Myocyte (in vitro differentiated cells): ENCODE measurements at places on chromosomes 4 and X. TPM values are rescaled to one million over a fixed set of nuclear protein-coding genes. Genes with fewer than 3 reads are reported as not detected.

- DNase-seq: no peak
Measured at GRCh38 chr4:125682730-125683129, 368.0 kb downstream of the FAT4 start.

Gene HTN3
- not detected in 2 replicates for total RNA-seq

Gene S100P
- not detected in 2 replicates for total RNA-seq

Gene PNMA3
- total RNA-seq: 0.19 TPM in 1 of 2 replicates, not detected in the other

DNA sequence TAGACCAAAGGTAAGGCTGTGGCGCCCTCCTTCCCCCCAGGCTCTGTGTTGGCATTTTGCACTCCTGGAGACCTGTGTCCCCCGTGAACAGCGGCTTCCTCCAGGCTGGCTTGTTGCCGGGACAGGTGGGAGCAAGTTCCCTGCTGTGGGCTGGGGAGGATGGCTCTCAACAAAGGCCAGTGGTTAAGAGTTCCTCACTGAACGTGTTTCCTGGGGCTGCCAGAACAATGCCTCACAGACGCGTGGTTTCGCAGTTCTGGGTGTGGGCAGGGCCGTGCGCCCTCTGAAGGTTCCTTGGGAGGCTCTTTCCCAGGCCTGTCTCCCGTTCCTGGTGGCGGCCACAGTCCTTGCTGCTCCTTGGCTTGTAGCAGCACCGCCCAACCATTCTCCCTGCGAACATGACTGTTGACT, 33.4 kb downstream of the NELFA start:
- DNase-seq: peak; percentile 56

DNA sequence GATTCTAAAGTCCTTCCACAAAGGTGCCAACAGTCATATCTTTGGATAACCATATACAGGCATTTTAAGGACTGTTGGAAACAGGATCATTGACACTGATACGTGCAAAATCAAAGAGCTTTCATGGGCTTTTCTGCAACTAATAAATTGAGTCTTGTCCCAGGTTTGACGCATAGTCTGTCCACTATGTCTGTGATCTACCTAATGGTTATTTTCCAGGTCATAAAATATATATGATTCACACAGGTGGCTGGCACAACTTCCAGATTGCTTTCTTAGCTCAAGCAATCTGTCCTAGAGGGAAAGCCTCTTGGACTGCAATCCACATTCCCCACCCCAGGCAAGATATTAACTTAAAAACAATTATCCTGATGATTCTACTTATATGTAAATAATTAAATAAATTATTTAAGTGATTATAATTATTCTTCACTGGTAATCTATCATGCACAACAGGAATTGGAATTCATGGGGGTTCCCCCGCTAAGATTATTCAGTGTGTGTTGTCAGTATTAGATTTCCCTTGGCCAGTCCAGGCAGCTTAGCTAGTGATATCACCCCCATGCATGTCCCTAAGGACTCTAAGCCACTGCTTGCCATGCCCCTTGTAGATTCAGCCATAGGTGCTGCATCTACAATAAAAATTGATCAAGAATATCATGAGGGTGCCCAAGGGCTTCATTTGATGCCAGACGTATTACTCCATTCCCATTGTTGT, 97.8 kb downstream of the TLL1 start:
- DNase-seq: no peak

GRCh38 chrX:13000301-13000811, 25.4 kb downstream of the TMSB4X start:
- DNase-seq: no peak

Gene PRR32
- total RNA-seq: 0.26 TPM in 1 of 2 replicates, not detected in the other

Gene VEGFD
- total RNA-seq: 0.32 TPM in 1 of 2 replicates, not detected in the other

DNA sequence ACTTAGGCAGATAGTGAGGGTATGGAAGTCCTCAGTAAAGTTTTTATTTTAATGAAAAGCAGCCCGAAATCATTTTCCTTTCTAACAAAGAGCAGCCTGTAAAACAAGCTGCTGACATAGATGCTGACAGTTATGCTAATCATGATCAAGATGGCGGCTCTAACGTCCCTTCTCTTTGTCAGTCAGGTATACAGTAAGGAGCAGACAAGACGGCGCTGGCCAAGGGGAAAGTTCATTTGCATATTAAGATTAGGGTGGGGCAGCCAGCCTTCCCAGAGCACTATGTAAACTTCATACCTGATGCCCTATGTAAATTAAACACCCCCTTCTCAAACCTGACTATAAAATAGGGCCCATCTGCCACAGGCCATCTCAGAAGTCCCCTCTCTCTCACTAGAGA, 76.9 kb downstream of the MAGEB10 start:
- DNase-seq: no peak

Gene SLC6A8
- 20.7 and 39.8 TPM in 2 replicates for total RNA-seq

- DNase-seq: peak; percentile 87
Measured at GRCh38 chr4:159487284-159487747, 384.4 kb downstream of the RAPGEF2 start.

DNA sequence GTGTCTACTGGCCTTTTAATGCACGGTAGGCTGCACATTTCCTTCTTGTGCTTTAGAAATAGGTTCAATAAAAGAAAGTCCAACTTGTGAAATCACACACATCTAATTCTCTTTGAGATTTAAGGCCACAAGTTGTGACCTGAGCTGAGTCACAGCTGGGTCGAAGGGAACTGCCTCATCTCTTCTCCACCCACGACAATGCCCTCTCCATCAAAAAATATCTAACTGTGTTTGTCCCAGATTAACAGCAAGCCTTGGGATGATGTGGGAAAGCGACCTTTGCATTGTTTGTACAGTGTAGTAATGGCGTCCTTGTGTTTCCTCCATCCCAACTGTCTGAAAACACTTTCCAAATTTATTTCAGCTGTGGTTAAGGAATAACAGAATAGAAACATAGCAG, 168.9 kb downstream of the AMELX start:
- no peak for DNase-seq

Gene DDIT4L
- total RNA-seq: 4.5 and 9.6 TPM in 2 replicates

DNA sequence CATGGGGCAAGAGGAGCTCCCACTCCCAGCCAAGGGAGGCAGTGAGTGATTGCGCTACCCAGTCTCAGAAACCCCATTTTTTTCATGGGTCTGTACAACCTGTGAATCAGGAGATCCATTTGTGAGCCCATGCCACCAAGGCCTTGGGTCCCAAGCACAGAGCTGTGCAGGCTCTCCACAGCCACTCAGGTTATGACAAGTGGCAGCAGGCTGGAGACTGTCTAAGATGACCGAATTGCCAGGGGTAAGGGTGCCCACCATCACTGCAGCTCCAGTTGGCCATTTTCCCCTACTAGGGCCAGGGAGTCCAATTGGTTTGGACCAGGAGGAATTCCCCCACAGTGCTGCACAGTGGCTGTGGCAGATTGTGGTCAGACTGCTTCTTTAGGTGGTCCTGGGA, 407.5 kb upstream of the KLHL4 start:
- no peak for DNase-seq

Gene PGRMC1
- 103 and 108 TPM in 2 replicates for total RNA-seq

DNA sequence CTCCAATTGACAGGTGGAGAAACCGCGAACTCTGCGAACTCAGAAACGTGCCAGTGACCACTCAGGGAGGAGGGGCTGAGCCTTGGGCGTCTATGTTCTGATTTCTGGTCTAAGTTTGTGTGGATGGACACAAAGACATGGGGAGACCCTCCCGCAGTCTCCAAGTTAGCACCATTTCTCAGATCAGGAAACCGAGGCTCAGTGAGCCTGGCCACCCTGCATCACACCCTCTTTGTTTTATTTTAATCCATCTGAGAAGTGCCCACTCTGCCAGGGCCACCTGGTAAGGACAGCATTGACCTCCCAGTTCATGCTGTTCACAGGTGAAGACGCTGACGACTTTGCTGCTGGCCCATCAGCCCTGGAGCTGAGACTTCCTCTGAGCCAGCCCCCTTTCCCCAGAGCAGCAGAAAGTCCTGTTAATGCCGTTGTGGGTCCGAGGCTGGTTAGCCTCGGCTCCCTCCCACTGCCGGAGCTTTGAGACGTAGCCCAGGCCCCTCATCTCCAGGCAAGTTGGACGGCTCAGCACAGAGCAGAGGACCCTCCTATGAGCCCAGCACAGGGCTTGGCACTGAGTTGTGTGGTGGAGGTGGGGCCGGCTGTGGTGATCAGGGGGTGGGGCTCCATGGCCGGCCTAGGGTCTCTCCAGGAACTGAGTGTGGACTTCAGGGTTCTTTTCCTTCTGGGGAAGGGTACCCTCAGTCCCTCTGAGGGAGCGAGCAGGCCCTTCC, 43.7 kb downstream of the PSAPL1 start:
- no peak for DNase-seq

GRCh38 chr4:125983168-125983567, 668.4 kb downstream of the FAT4 start:
- DNase-seq: no peak

Gene VGLL1
- not detected in 2 replicates for total RNA-seq

DNA sequence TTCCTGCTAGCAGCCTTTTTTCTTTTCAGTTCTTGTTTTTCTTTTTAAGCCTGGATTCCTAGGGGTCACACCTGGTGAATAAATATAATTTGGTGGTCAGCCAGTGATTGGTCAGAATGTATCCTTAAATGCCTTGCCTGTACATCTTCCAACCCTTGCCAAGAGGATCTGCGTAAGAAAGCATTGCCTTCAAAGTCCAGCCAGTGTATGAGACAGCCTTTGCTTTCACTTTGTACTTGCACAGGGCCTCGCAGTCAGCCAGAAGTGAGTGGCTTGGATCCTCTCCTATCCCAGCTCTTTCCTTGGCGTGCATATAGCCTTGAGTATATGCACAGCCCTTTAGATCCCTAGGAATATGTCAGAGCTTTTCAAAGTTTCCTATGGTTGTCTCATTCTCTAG, 22.2 kb downstream of the KANTR start:
- DNase-seq: no peak

Gene VCX3B
- total RNA-seq: not detected in 2 replicates

DNA sequence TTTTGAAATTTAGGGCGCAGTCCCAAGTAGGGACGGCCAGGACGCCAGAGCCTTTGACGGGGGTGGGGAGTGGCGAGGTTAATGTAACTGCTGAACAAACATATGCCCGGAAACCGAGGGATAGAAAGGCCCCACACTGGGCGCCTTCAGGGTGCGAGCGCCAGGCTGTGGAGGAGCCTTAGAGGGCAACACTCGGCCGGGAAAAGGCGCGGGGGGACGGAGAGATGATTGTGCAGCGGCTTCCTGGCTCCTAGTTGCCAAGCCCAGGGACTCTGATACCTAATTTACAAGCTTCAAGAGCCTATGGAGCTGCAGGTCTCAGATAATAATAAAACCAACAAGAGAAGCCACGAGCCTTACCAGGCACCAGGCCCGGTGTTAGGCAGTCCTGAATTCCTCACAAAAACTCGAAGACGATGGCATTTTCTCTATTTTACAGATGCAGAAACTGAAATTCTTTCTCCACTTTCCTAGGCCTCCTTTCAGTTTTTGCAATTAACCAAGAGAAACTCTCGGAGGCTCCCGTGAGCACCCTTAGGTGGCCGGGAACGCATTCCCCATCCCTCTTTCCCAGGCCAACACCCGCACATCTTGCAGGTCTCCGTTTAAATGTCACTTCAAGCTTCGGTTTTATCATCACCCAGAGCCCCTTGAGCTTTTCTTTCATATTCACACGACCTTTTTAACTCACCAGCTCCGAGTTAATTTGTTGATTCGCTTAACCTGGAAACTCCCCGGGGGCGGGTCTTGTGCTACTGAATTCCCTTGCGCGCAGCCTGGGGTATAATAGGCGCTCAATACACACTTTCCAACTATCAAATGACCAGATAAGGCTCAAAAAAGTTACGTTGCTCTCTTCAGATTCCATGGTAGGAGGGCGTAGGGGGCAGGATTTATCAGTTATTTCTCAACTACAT, 6.4 kb upstream of the GSX2 start:
- no peak for DNase-seq

- no peak for DNase-seq
Measured at GRCh38 chr4:116453127-116453526, 632.2 kb downstream of the TRAM1L1 start.

DNA sequence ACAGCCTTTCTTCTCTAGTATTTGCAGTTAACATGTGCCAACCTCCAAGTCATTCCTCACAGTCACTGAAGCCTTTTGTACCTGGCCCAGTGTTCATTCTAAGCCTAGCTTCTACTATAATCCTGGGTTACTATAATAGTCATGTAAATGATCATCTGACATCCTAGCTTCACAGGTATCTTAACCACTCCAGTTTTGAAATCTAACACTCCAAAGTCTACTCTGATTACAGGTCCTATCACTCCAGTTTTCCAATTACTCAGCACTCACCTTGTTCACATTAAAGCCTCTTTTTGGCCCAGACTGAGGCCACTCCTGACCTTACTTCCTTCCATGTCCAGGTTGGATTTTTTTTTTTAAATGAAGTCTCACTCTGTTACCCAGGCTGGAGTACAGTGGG, 87.6 kb upstream of the ZCCHC13 start:
- no peak for DNase-seq

DNA sequence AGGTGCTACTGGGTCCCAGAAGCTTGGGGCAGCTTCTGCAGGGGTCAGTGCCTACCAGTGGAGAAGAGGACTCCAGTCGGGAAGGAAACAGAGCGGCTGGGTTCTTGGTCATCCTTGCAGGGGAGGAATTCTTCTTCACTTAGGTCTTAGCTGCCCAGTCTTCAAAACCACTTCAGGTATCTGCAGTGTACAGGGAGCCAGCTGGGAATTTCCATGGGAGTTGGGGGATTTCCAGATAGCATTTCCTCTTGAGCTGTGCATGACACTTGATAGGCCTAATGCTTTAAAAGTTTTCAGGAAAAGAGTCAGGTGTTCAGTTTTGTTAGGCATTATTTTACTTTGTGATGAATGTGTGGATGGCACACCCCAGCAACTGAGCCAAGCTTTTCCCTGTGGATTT, 58.1 kb upstream of the ENPP6 start:
- no peak for DNase-seq

GRCh38 chr4:35820003-35820402, 424.3 kb downstream of the ARAP2 start:
- no peak for DNase-seq

DNA sequence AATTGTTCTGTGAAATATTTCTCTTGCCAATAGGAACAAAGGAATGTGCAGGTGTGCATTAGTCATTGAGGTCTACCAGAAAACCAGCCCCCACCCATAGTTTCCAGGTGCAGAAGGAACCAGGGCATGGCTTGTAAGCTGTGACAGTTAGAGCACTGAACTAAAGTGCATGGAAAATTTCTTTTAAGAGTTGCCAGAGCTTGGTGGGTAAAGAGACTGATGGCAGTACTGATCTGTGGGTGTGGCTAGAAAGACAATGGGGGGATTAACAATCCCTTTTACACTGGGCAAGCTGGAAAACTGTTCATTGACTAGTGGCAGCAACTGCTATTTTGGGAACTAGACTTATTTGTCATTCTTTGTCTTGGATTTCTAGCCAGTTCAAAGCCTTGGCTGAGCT, 326.9 kb downstream of the PCDH19 start:
- no peak for DNase-seq

DNA sequence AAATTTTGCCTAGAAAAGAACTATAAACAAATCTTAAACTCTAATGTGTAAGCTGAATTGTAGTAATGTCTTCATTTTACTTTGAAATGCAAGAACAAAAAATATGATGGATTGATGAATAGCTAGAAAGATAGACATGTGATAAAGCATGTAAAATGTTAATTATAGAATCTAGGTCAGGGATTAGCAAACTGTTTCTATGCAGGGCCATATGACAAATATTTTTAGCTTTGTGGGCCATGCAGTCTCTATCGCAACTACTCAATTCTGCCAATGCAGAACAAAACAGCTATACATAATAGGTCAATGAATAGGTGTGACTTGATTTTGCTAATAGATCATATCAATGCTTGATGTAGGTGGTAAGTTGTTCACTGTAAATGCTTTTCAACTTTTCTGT, 75.3 kb downstream of the TBCK start:
- DNase-seq: no peak

- DNase-seq: no peak
Measured at GRCh38 chr4:26748811-26749210, 111.8 kb upstream of the STIM2 start.

- DNase-seq: peak; percentile 44
Measured at GRCh38 chrX:43655151-43656004, 721 bp upstream of the MAOA start.
